ENCODE measurements at places on chromosomes 6 and 20.

GRCh38 chr6:42610416-42610815, 46.6 kb downstream of the UBR2 start:
- no peak for DNase-seq

DNA sequence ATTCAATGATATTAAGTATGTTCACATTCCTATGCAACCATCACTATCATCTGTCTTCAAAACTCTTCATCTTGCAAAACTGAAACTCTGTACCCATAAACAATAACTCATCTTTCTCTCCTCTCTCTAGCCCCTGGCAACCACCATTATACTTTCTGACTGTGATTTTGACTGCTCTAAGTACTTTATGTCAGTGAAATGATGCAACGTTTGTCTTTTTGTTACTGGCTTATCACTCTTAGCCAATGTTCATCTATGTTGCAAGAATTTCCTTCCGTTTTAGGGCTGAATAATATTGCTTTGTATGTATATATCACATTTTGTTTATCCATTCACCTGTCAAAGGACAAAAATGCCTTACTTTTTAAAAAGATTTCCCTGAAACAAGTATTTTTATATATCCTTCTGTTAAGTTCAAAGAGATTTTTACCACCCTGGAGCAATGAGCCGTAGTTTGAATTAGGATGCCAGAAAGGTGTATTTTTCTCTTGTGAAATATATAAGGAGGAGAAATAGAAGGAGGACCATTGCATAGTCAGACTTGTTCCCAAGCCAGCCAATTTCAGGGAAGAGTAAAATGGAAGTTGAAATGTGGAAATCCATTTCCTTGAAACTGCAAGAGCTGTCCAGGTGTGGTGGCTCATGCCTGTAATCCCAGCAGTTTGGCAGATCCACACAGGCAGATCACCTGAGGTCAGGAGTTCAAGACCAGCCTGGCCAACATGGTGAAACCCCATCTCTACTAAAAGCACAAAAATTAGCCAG, 4.0 kb upstream of the CGAS start:
- no peak for DNase-seq

- no peak for DNase-seq
Measured at GRCh38 chr20:52129611-52130010, 62.0 kb downstream of the ZFP64 start.

DNA sequence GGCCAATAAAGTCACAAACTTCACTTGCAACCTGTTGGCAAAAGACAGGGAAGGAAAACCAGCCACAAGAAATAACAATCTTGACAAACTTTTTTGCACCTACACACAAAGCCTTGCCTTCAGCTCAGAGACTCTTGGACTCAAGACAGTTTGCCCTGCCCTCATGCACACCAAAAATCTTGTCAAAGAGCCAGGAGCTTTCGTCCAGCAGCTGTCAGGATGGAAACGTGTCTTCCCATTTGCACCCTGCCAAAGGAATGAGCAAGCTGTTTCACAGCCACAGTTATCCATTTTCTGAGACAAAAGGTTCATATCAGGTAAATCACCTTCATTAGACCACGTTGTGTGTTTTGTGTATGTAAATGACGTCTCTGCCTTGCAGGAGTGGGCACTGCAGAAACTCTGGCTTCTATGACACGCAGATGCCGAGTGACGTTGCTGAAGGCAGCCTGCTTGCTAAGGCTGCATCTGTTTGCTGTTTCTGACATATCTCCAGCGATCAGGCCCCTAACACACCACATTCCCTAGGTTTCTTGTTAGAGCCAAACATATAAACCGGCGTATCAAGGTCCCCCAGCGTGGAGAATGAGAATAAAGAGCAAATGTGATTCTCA, 193.4 kb downstream of the SYNDIG1 start:
- no peak for DNase-seq

GRCh38 chr20:11234608-11235007, 560.8 kb upstream of the JAG1 start:
- no peak for DNase-seq
